ENCODE measurements at places on chromosomes 4 and X. TPM values are rescaled to one million over a fixed set of nuclear protein-coding genes. Genes with fewer than 3 reads are reported as not detected.
A peak's percentile ranks its signal among the peaks of the same experiment; 100 is the strongest.

- DNase-seq, result no peak
Measured at GRCh38 chr4:153748378-153748777, 11.4 kb downstream of the RNF175 start.

- no peak for DNase-seq
Measured at GRCh38 chrX:3119376-3119775, 78.1 kb downstream of the ARSF start.

DNA sequence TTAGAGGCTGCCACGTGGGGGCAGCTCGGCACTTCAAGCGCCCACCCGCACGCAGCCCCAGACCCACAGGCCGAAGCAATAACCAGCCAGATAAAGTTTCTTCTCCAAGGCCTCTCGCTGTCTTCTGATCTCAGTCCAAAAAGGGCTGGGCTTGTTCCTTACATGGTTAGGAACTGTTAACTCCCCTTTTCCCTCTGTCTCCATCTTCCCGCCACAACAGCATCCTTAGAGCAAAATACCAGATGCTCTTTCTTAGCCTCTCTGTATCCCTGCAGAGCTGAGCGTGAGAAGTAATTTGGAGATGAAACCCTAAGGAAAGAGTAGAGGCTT lies 23.4 kb upstream of the KIAA1210 start:
- DNase-seq, result no peak

DNA sequence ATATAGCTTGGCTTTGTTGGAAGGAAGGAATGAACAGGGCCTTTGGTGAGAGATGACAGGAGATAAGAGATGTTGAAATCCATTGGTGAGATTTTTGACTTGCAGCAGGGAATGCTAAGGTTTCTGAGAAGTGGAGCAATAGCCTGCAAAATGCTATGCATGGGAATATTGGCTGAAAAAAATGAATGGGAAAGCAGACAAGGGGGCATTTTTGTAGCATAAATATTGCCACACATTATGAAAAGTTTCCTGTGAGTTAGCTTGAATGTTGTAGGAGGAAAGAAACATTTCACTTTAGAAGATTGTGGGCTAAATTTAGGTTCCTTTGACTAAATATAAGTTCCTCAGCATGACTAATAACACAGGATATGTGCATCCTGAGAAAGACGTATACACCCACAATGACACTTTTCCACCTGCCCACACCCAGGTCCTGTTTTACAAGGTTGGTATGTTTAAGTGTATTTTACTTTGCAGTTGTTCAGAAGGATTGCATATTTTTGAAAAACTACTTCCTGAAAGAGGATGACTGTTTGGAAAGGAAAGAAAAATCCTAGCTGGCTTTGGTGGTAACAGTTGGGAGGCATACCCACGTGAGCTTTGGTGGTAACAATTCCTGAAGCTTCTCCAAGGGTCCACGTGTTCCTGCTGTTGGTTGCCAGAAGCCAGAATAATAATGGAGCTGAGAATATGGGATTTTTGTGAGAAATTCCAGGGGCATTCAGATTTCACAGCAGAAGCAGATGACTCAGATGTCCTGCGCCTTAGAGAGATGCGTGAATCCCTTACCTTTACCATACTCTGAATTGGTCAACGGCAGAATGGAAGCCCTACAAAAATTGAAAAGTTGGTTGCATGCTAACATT lies 28.5 kb downstream of the PHEX start:
- no peak for DNase-seq

DNA sequence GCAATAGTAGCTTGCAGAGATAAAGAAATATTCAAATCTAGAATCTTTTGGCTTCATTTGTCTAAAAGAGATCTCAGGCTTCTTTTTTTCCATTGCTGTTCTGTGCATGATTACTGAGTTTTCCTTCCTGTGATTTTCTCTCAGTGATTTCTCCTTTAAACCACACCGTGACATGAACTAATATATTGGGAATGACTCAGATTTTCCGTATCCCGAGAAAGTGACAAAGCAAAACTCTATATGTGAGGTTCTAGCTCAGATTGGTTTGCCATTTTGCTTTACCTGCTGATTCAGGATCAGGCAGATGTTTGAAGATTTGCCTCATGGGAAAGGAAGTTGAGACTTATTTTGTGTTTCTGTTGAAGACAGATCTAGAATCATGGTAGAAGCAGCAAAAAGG lies 59.4 kb downstream of the MTHFD2L start:
- DNase-seq, result no peak

GRCh38 chr4:1721666-1722550 lies 587 bp downstream of the TACC3 start:
- no peak for DNase-seq

DNA sequence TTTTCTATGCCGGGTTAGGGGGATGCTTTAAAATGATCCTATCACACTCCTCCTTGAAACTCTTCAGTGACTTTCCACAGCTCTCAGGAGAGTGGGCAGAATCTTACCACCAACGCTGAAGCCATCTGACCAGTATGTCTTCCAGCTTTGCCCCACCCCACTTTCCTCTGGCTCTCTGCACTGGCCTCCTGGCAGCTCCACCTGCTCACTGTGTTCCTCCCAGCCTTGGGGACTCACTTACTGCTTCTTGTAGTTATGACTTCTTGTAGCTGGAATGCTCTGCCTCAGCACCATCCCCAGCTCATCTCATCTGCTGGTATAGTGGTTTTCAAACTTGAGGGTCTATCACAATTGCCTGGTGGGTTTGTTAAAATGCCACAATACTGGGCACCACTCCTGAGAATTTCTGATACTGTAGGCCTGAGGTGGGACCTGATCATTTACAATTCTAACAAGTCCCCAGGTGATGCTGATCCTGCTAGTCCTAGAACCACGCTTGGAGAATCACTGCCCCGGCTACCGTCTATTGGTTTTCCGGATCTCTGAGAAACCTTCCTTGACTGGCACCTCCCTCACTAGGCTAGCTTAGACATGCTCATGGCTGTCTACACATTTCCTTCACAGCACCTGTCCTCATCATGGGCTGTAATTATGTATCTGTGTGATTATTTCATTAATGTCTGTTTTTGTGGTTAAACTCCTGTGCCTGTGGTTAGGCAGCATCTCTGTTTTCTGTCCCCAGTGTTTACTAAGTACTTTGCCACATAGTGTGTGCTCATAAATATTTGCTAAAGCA lies 152.2 kb downstream of the MGST2 start:
- DNase-seq, result peak; percentile 55

DNA sequence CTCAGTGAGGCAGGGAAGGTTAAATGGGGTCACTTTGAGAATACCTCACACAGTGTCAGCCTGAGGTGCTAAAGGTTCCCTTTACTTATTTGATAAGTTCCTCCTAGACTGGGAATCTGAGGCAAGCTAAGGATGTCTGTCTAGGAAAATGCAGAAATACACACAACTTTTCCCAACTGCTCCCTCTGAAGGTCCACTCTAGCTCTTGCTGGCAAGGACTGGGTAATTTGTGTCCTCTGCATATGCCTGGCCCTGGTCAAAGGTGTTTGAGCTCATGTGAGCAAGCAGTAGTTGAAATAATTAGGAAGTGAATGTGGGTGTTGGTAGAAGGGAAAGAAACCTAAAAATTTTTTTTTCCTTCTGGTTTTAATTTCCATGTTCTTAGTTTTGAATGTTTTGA lies 21.3 kb downstream of the TXLNG start:
- DNase-seq, result no peak

DNA sequence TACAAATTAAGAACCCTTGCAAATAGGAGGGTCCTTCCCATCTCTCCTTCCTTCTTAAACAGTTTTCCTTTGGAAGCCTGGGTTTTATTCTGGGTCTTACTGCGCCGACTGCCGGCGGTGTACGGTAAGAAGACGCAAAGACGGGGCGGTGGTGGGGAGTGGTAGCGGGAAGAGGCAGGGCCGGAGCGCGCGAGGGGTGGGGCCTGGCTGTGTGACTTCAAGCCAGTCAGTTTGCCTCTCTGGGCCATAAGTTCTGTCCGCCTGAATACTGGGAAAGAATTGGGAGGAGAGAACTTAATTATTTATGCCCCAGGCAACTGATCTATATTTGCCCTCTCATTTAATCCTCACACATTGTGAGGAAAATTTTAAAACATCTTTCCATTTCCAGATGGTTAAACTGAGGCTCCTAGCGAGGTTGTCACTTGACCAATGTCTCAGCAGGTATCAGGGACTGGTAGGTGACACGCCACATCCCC lies 726 bp upstream of the KANTR start:
- peak; percentile 82 for DNase-seq

- DNase-seq, result no peak
Measured at GRCh38 chrX:123617007-123617406, 115.8 kb downstream of the THOC2 start.

GRCh38 chrX:3699821-3700381 lies 13.5 kb downstream of the PRKX start:
- DNase-seq, result no peak

DNA sequence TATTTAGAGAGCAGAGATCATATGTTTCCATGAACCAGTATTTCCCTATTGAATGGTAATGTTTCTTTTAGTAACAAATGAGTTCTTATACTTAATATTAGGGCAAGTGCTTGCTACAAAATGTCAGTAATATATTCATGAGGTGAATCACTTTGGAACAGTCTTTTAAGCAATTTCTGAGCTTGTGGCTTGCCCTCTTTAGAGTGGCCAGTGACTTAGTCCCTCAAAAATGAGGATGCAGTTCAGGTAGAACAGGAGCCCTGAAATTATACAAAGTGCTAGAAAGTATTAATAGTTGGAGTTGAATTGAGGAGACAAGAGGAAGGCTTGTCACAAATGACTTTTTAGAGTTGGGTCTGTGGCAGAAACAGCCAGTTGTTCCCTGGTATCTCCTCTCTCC lies 53.4 kb upstream of the PITX2 start:
- no peak for DNase-seq

- DNase-seq, result no peak
Measured at GRCh38 chr4:3062471-3062870, 11.9 kb downstream of the HTT-AS start.

DNA sequence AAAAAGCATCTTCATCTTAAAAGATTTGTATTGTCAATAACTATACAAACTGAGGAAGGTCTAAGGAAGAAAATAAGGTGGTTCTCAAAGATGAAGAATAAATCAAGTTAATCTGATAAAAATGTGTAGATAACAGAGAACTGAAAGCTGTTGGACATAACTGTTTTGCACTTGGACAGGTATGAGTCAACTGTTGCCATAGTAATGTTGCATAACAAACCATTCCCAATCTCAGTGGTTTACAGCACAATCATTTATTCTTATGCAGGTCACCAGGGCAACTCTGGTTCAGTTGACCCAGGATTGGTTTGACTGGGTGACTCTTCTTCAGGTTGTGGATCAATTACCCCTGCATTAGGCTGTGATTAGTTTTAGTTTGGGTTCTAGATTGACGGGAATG lies 2197.7 kb downstream of the ARAP2 start:
- no peak for DNase-seq

GRCh38 chrX:108059801-108060200 lies 14.9 kb downstream of the VSIG1 start:
- no peak for DNase-seq

DNA sequence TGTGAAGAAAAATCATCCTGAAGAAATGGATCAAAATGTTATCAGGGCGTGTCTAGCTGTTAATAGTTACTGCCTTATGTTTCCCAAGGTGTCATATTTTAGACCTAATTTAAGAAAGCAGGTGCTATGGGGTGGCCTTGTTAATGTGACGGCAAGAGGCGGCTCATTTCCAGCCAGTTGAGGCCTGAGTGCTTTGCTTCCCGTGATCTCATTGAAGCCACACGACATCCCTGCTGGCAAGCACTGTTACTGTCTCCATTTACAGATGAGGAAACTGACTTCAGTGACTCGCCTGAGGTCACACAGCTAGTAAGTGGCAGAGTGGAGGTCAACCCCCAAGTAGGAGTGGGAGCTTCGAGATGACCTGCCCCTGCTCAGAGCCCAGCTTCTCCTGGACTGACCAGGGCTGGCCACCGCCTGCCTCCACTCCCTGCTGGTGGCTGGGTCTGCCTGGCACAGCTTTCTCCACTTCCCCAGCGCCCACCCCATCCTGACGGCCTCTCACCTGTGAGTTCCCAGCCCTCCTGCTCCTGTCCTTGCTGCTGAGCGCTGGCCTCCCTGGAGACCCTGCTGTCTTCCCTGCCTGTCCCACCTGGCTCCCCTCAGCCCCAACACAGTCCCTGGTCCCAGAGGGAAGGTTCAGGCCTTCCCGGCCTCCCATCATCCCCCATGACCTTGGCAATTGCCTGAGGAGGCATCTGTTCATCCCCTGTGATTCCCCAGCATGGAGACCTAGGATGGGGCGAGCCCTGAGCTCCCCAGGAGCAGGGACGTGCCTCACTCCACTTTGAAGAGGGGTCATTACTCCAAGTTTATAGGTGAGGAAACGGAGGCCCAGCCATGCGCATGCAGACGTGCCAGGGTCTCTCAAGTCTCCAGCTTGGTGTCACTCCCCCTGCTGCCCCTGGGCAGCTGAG lies 47.7 kb upstream of the SORCS2 start:
- no peak for DNase-seq

- DNase-seq, result no peak
Measured at GRCh38 chr4:8394806-8395205, 45.7 kb downstream of the ACOX3 start.

DNA sequence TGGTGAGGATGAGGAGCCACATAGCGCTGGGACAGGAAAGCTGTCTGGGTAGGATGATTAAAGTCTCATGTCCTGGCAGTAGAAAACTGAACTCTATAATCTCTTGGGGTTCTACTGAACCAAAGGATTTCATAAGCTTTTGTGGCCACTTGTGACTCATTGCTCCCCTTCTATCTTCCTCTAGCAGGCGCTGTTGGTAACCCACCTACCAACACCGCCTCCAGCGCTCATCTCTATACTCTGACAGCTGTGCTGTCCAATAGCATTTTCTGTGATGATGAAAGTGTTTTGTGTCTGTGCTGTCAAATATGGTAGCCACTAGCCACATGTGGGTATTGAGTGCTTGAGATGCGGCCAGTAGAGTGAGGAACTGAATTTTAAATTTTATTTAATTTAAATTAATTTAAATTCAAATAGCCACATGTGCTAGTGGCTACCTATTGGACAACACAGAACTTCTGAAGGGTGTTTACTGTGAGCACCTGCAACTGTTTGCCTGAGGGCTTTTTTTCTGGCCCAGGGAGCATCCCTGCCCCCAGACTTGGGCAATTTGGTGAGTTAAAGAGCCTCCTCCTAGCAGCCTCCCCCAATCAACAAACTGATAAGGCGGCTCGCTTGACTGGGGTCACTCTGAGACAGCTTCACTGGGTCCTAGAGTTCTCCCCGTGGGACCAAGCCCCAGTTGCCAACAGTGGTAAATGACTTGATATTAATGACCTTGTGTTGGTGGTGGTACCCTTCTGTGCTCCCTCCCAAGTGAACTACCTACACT lies 169.2 kb upstream of the ATP6AP2 start:
- no peak for DNase-seq

DNA sequence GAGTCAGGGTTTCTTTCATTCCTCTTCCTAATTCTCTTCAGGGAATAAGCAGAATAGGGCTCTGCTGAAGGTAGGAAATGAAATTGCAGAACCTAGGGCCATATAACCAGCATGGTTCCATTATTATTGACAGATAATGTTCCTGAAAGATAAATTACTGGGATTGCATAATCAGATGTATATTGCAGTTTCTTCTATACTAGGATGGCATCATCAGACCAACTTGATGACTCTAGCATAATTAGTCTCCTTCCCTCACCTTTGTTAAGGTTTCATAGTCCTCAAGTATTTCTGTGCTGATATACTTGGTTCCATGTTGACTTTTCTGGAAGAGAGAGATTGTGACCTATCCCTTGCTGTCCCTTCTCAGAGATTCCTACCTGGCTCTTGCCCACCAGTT lies 492.3 kb upstream of the LCORL start:
- no peak for DNase-seq

Gene PFKFB1
- not detected for total RNA-seq

Gene ATP7A
- 16.7 TPM for total RNA-seq

Gene BEX5
- total RNA-seq, result 3.9 TPM

Gene MAGEA9B
- total RNA-seq, result not detected

Gene NSUN7
- total RNA-seq, result 6.8 TPM

Gene PGRMC1
- 94.0 TPM for total RNA-seq

Gene CSAG3
- total RNA-seq, result not detected

Gene VEGFC
- 16.2 TPM for total RNA-seq

All from uterus (tissue), 4 donors.